Effector CD4-positive, alpha-beta T cell (primary cell): ENCODE measurements at places on chromosomes 3 and 15.

GRCh38 chr3:133478624-133479023, 78.8 kb downstream of the BFSP2 start:
- no peak for DNase-seq

DNA sequence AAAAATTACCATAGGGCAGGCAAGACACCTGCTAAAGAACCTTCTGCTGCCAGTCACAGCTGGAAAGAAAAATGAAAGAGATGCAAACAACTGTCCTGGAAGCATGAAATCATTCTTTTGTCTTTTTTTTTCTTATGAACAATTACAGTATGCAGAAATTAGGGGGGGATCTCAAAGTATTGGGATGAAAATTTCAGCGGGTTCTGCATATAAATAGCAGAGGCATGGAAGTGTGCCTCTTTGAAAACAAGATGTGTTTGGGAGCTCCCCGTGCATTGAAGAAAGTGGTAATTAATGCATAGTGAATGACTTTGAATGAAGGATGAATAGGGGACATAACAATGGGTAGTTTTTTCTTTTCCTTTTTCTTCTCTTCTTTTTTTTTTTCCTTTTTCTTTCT, 431.2 kb downstream of the SOX2 start:
- no peak for DNase-seq

DNA sequence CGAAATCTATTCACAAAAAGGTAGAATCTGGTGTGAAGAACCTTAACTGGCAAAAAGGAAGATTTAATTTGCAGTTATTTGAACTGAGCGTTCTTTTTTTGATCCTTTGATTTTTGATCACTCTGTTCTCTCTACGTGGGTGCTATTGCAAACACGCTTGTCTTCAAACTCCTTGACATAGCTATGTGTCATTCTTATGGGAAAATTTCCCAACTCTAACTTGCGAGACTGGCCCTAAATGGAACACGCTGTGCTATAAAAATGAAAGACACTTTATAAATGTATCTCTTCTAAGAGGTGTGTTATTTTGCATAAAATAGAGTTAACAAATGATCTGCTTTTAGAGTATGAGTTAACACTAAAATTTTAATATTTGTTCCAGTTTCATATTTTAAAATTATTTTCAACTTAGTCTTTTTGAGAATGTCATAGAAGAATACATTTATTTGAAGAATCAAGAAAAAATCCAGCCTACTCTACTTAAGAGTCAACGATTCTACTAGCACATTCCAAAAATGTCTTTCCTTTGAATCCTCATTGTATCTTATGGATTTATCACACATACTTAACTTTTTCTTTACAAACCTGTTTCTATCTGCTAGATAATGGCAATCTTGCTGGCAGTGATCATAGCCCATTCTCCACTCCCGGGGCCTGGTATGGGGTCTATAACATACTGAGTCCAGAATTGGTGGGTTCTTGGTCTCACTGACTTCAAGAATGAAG, 610.0 kb upstream of the TBL1XR1 start:
- no peak for DNase-seq

DNA sequence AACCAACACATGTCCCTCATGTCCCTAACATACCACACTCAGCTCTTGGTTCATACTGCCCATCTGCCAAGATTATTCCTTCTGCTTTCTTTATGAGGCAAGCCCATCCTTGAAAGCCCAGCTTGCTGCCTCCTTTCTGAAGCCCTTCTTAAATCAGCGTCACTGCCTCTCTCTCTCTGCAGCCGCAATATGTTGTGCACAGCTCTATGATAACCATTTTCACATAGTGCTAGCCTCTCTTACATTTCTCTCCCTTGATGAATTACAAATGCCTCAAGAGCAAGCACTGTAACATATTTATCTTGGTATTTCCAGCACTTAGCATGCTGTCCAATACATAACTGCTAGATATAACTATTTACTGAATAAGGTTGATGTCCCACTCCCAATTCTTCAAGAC, 86.5 kb downstream of the TNIK start:
- DNase-seq = no peak

DNA sequence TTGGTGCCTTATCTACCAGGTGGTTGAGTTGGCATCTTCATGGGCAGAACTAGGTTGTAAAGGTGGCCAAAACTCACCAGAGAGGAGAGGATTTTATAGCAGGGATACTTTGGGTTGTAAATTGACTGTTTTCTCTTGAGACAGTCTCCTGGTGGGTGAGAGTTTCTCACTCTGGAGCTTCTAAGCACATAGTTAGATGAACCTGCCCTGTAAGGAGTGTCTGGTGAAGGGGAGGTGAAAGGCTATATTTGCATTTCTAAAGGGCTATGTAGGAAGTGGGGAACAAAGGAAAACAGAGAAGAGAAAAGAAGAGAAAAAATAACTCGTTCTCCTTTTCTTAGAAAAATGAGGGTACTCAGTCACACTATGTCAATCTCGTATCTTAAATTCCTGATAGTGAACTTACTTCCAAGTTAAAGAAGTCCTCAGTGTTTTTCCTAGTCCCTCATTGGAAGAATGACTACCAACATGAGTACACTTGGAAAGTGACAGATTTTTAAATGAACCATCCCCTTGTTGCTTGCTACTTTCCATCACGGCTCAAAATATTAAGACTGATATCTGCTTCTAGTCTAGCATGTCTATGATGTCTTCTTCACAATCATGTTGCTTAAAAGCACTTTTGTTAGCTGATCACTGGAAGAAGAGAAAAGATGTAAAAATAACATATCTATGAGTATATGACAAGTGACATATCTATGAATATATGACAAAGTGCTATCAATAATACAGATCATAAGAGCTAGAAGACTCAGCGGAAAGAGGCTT, 113.8 kb upstream of the P2RY1 start:
- DNase-seq = no peak
